ENCODE measurements at places on chromosomes 2 and 18.

- no peak for DNase-seq
Observed at GRCh38 chr2:239116456-239117246, 268.8 kb downstream of the TWIST2 start.

DNA sequence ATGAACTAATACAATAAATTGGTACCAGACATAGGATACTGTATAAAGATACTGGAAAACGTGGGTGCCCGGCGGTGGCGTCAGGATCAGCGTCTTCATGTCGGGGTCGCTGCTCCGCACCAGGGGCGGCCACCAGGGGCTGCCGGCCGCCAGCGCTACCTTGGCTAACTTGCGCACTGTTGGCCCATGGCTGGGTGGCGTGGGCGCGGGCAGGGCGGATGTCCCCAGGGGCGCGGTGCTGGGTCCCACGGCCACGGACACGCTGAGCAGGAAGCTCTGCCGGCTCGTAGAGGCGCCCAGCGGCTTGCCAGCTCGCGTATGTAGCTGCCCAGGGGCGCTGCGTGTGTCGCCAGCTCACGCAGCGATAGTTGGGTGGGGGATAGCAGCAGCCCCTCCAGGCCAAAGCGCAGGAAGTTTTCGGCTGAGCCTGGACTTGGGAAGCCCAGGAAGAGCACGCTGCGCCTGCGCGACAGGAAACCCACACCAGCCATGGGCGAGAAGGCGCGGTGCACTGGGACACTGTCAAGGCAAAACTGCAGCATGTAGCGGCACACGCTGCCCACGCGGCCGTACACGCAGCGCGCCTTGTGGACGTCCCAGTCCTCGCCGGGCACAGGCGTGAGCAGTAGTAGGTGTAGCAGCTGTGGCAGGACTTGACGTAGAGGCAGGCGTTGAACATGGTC is 299.9 kb downstream of the CCDC74A start:
- DNase-seq = no peak

DNA sequence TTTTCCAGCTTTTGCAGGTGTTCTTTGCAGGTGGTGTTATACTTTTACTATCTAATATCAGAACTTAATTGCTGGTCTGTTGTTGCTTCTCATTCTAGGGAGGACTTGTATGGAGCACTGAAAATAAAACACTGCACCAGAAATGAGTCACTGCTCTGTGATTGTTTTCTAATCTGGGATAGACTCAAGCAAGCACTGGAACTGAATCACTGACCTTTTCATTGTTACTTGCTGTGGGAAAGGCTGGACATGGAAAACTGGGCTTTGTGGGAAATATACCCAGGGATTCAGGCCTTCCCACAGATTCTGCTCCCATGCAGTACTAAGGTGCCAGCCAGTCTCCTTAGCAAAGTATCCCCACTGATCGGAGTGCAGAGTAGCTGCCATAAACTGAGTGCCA is 470.0 kb upstream of the GCFC2 start:
- DNase-seq = no peak

- DNase-seq = no peak
Observed at GRCh38 chr18:59918997-59919396, 19.2 kb downstream of the PMAIP1 start.

- no peak for DNase-seq
Observed at GRCh38 chr2:99806758-99807157, 316.9 kb upstream of the REV1 start.

- DNase-seq = no peak
Observed at GRCh38 chr2:74416778-74417177, 4.6 kb downstream of the C2orf81 start.

- DNase-seq = no peak
Observed at GRCh38 chr18:51398104-51398503, 200.6 kb upstream of the MEX3C start.

- no peak for DNase-seq
Observed at GRCh38 chr2:181672255-181673008, 7.9 kb downstream of the NEUROD1 start.

DNA sequence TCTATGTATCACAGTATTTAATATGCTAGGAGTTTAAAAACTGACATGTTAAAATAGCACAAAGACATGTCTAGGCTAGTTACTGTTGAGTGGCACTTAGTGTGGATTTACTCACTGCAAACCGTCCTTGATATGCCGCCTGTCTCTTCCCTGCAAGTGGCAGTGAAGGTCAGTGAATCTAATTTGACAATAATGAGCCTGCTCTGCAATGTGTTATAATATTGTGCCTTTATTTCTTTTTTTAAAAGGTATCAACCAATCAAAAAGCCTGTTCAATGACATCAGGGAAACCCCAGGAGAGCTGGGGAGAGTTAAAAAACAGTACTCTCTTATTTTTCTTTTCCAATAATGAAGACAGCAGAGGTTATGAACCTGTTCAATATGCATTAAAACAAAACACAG is 384.1 kb downstream of the ERBB4 start:
- DNase-seq = no peak

GRCh38 chr2:76667821-76668271 is 854.3 kb downstream of the LRRTM4 start:
- no peak for DNase-seq

- DNase-seq = no peak
Observed at GRCh38 chr2:215659650-215660049, 223.8 kb upstream of the FN1 start.

DNA sequence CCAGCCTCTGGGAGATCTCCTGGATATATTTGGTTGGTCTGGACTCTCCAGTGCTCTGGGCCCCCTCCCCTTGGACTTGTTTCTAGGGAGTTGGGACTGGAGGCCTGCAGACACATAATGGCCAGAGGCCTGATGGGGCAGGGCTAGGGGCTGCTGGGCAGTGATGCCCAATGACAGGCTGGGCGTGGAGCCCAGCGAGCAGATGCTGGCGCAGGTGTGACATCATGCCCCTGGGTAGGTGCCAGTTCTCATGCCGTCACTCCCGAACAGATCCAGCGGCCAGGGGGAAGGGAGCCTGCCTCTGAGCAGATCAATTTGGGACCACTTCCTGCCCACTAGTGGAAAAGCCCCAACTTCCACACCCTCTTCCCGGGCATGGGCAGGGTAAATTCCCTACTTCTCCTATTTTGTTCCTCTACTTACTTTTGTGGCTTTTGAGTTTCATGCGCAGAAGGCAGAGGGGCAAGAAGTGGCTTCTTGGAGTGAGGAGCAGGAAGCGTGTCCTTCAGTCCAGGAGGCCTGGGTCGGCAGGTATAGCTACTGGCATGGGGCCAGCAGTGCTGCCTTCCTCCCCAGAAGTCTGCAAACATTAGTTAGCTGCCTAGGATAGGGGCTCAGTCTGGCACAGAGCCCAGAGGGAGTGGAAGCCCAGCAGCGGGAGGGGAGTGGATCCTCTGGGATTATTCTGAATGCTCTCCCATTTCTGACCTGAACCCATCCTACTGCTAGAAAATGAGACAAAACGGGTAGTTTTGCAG is 6.1 kb downstream of the MPV17 start:
- DNase-seq = no peak

- DNase-seq = peak; percentile 57
Observed at GRCh38 chr2:174395284-174395968, at the start of gene SCRN3. TSS of gene SCRN3 (plus strand) at chr2:174395730. CDS start at chr2:174398284, 2,554 bp downstream.

DNA sequence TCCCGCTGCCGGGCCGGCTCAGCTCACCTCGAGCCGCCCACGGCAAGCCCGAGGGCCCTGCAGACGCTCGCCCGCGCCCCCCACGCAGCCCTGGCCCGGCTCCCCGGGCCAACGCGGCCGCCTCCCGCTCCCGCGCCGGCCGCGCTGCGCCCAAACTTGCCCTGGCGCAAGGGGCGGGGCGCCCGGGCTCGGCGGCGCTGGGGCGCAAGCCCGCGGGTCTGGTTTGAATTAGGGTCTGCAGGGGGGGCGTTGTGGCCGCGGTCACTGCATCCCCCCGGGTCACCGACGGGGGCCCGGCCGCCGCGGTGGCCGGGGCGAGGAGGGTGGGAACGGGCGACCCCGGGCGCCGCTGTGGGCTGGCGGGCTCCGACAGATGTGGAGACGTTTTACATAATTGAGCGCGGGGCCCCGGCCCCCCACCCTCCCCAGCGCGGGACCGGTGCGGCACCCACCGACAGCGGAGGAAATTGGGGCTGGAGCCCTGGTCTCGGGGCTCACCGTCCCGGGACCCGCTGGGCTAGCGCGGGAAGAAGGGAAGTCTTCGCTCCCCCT is 690 bp downstream of the SDC1 start:
- no peak for DNase-seq

GRCh38 chr2:83103613-83104012 is 1355.5 kb downstream of the SUCLG1 start:
- DNase-seq = no peak

DNA sequence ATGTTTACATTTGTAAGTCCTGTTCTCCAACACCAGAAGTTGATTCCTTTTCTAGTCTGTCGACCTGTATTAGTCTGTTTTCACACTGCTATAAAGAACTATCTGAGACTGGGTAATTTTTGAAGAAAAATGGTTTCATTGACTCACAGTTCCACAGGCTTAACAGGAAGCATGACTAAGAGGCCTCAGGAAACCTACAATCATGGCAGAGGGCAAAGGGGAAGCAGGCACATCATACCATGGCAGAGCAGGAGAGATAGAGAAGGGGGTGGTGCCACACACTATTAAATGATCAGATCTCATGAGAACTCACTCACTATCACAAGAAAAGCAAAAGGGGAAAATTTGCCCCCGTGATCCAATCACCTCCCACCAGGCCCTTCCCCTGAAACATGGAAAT is 112.8 kb upstream of the MAP3K20 start:
- peak; percentile 41 for DNase-seq

Measured in H4 (cell line).